AG08396 (cell line): ENCODE measurements at places on chromosomes 12 and 14.

- no peak for DNase-seq
Measured at GRCh38 chr12:2560356-2560755, 234.4 kb upstream of the FKBP4 start.

GRCh38 chr14:68146818-68147217 is 327.2 kb downstream of the RAD51B start:
- peak; percentile 80 for DNase-seq

GRCh38 chr14:60179431-60179869 is 14.3 kb upstream of the DHRS7 start:
- no peak for DNase-seq

- no peak for DNase-seq
Measured at GRCh38 chr14:41498959-41499358, 107.7 kb upstream of the LRFN5 start.
